ENCODE measurements at places on chromosomes 2 and 18.
A peak's percentile ranks its signal among the peaks of the same experiment; 100 is the strongest.

GRCh38 chr2:225002039-225002655, 40.1 kb downstream of the DOCK10 start:
- DNase-seq = peak; percentile 46

DNA sequence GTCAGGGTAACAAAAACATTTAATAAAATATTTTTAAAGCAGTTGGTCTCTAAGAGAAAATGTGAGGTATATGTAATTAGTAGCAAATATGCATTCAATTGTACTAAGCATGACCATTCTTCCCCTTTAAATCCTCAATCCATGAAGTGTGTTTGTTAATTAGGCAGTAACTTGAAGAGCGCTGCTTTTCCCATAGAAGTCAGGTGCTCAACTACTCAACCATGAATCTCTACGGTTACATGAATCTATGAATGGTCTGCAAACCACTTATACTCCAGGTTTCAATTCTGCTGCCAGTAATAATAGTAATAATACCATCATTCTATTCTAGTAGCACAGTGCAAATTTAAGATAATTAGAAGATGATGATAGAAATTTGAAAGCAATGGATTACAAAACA, 55.8 kb downstream of the SLC8A1 start:
- DNase-seq = no peak

DNA sequence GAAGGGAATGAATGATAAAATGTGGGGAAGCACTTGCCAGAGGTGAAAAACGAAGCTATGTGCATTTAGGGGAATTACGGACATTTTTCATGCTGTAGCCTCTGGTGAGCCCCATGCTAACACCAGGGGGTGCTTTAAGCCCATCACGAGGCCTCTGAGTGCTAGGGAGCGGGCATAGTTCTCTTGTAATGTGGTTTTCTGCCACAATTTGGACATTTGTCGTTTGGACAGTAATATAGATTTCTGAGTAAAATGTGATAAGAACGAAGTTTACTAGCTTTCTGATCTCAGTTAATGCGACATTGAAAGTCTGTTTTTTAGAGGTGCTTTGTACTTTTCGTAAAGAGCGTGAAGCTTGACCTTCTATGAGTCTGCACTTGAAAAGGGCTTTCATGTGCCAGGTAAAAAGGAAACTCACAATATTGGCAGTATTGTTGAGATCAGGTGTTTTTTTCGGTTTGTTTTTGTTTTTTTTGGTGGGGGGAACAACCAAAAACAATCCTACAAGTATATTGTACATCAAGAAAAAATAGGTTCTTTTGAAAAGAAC, 50.6 kb downstream of the TRAF3IP1 start:
- DNase-seq = peak; percentile 43

DNA sequence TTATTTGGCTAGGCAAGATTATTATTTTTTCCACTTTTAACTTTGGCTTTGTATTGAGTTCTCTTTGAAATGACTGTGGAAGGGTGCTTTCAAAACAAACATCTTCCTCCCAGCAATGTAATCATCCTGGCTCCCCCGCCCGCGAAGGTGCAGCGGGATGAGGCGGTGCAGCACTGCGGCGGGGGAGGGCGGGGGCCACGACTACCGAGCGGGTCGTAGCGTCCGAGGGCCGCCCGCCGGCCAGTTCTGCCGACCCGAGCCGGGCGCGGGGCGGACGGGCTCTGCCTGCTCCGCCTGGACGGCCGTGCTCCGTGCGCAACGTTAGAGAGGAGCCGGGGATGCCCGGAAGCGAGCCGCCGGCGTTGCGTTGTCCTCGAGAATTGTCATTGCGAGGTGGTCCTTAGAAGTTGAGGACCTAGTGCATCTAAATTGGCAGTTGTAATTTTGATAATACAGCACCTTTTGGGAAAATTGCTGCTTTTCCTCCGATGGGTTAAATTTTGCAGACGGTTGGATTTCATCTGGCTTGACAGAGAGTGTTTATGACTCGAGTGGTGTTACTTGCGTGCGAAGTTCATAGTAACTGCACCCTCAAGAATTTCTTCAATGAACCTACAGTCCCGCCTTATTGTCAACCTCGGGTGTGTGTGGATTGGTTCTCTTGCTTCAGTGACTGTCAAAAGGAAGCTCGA, 1.1 kb downstream of the EPC2 start:
- peak; percentile 73 for DNase-seq

DNA sequence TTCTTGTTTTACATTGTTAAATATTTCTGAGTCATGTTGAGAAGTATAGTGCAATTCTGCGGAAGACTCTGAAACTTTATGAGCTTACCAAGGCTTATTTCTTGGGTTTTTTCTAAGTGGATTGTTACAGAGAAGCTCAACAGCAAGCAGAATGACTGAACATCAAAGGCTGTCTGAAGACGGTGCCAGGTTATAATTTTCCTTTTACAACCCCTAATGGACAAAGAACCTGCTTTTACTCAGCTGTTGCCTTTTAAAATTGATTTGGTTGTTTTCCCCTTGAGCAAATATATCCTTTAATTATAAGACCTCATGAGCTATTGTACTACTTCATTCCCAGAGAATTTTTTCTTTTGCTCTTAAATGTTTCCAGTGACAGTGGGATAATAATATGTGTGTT, 41.6 kb downstream of the LAMA3 start:
- no peak for DNase-seq

GRCh38 chr18:13451661-13452387, 233.3 kb downstream of the LDLRAD4 start:
- no peak for DNase-seq

DNA sequence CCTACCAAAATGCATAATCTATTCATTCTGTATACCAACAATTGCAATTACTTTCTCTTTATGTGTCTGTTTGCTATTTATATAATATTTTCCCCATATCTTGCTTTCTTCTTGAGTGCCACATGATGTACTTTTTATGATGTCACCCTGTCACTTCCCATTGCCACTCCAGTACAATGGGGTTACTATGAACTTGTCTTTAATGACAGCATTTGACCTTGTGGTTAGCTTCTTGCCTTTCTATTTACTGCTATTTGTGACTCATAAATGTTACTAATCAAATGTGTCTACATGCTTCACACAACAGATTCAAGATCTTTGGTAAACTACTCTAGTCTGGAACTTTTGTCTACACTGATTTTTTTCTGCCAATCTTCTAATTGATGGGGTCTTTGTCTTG, 486.3 kb downstream of the NR4A2 start:
- DNase-seq = no peak

DNA sequence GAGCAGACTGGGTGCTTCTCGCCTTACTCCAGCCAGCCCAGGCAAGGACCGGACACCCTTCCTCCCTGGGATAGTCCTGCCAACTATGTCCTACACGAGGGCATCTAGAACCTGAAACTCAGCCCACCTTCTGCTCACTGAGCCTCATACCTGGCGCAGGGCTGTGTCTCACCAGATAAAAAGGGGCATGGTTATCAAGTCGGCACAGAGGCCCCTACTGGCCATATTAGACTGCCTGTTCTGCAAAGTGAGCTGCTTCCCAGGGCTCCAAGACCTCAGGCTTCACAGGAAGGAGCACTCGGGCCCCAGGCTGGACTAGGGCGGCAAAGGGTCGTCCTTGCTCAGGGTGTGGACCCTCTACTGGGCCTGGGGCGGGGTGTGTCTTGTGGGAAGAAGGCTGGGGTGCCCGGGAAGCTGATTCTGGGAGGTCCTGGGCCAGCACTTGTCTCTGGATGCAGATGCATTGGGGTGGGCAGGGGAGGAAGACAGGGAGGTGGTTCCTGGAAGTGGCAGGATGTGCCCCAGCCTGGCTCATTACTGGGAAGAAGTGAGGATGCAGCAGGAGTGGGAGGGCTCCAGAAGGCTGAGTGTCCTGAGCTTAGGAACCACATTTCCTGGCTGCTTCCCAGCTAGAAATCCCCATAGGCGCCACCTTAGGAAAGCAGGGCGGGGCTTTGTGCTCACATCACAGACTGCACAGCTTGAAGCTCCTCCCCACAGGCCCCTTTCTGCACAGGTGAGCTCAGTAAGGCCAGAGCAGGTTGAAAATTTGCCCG, 19.6 kb downstream of the EHD3 start:
- DNase-seq = peak; percentile 51

DNA sequence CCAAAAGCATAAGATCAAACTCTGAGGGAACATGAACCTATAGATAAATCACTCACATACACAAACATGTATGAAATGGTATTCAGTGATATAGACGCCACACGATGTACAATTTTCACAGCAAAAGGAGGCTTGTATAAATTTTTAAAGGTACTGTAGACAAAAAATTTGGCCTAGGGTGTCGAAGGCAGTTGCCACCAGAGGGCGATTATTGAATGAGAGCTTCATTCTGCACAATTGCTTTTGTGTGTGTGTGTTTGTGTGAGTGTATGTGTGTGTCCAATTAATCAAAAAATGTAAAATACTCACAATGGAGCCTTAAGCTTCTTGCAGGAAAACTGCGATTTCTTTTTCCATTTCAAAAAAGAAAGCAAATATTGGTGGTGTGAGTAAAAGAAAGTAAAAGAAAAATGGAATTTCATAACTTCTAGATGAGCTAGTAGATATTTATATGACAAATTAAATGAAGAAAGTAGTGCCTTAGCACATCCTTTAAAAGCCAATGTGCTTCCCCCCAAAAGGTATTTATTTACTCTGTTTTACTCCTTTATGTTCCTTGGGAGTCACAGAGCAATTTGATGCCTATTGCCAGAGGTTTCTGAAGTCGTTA, 800.1 kb downstream of the SATB2 start:
- DNase-seq = peak; percentile 36
